ENCODE measurements at places on chromosomes 2 and 18.
A peak's percentile ranks its signal among the peaks of the same experiment; 100 is the strongest.

- DNase-seq, result no peak
These were observed 24.1 kb downstream of the SKA1 start for GRCh38 chr18:50398947-50399346.

- DNase-seq, result no peak
These were observed 183.7 kb downstream of the FHOD3 start for GRCh38 chr18:36481201-36481657.

GRCh38 chr2:108446703-108447102 is 2.3 kb upstream of the GCC2 start:
- DNase-seq, result no peak

DNA sequence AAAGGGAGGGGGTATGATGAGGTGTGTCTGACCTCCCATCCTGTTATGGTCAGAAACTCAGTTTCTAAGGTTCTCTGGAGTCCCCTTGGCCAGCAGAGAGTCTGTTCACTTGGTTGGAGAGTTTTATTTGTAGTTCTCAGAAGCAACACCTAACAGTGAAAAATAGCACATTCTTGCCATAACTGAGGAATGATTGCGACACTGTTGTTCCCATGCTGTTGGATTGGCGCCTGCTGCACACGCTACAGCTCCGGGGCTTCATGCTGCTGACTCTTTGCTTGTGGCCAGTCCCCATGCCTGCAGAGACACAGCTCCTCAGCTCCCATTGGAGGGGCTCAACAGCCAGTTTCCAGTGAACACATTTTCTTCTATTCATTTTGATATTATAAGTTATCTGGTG is 42.1 kb downstream of the TPGS2 start:
- no peak for DNase-seq

DNA sequence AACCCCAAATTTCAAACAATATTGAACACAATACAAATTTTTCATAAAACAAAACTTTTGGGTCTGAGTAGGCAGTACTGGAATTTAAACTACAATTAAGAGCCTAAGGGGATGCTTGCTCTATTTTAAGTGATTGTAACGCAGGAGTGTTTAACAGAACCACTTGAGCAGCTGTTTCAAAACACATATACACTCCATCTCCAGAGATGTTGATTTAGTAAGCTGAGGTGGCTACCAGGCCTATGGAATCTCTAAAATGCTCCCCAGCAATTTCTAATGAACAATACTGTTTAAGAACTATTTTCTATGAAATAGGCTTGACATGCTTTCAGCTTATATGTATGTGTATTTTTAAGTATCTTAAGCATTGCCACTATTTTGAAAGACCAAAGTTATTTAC is 58.5 kb downstream of the SP3 start:
- DNase-seq, result no peak

DNA sequence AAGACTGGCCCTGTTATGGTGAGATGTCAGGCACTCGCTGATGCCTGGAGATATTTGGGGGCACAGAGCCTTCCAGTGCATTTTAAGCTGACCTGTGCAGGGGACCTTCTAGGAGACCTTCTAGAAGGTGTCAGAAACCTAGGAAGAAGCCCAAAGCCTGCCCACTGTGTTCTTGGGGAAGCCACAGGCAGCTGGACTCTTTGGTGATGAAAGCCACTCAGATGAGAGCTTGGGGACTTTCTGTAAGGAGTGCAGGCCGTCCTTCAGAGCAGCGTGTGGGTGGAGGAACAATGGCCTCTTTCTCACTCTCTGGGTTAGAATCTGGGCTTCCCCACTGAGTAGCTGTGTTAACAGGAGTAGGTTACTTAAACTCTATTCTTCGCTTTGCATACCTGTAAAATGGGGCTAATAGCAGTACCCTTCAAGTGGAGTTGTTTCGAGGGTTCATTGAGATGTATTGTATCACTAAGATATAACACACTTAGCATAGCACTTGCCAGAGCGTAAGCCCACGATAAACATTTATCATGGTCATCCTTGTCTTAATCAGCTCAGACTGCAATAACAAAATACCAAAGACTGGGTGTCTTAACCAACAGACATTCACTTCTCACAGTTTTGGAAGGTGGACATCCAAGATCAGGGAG is 322.3 kb upstream of the EPAS1 start:
- no peak for DNase-seq

- DNase-seq, result no peak
These were observed 286.4 kb downstream of the SLC8A1 start for GRCh38 chr2:40165509-40165844.

GRCh38 chr2:120626566-120626965 is 109.1 kb upstream of the GLI2 start:
- no peak for DNase-seq

GRCh38 chr2:24818721-24819167 is 25.5 kb downstream of the CENPO start:
- DNase-seq, result no peak

DNA sequence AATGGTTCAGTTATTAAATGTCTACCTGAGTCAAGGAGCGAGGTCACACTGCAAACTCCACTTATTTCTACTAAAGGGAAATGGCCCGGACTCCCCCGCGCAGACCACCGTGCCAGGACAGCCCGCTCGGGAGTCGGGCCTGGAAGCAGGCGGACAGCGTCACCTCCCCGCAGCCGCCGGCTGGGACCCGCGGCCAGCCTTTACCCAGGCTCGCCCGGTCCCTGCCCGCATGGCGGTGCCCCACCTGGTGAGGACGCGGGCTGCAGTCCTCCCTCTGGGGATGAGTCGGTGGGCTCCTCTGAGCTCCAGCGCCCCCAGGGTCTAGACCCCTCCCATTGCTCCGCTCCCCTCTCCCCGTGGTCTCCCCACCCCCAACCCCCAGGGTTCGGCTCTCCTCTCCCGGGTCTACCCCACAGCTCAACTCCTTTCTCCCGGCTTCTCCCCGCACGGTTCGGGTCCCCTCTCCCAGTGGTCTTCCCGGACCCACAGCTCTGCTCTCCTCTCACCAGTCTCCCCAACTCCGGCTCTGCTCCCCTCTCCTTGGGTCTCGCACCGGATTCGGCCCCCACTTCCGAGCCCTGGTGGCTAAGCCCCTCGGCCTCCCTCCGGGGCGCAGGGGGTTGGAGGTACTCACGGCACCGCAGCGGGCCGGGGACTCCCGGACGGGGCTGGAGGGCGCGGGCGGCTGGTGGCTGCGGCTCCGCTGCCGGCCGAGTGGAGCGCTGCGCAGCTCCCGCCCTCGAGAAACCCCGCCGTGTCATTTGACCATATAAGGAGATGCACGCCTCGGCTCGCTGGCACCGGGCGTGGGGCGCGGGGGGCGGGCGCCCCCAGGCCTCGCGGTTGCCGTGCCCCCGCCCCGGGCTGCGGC is at the start of gene FHL2:
Gene FHL2, minus strand, starts transcription at position 716 of the 871 bp plus-strand sequence. CDS start 12,535 bp downstream, outside the sequence.
- DNase-seq, result no peak

GRCh38 chr2:149313512-149313972 is 16.8 kb upstream of the LYPD6 start:
- peak; percentile 14 for DNase-seq

DNA sequence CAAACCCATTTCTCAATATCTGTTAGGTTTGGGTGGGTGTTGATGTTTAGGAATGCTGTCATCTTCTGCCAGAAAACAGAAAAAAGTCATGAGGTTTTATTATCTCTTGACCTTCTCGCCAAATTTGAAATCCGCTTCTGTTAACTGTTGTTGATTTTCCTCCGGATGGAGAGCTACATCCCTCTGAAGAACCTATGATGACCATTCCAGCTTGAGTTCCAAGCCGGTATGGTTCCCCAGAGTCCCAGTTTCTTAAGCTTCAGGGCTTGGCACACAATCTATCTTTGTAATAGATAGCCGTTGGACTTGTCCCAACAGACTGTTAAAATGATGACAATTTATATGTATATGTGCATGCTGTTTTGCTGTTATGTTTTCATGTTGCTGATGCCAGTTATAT is 1201.0 kb downstream of the LRP1B start:
- no peak for DNase-seq

GRCh38 chr2:37544591-37545031 is 126.8 kb downstream of the CDC42EP3 start:
- DNase-seq, result no peak

DNA sequence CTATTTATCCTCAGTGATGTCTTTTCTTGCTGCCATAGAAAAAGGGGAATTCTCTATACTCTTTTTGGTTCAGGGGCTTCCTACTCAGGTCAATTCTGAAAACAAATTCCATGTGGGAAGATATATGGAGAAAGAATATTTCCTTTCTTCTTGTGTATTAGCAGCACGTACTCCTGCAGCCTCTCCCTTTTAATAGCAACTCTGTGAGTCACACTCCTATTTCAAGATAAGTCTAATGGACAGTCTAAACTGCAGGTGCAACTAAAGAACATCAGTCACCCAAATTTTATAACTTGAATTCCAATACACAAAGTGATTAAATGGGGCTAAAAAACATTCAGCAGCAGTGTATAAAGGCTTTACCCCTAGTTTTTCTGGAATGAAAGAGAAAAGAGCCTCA is 942.2 kb downstream of the CNTNAP5 start:
- no peak for DNase-seq

DNA sequence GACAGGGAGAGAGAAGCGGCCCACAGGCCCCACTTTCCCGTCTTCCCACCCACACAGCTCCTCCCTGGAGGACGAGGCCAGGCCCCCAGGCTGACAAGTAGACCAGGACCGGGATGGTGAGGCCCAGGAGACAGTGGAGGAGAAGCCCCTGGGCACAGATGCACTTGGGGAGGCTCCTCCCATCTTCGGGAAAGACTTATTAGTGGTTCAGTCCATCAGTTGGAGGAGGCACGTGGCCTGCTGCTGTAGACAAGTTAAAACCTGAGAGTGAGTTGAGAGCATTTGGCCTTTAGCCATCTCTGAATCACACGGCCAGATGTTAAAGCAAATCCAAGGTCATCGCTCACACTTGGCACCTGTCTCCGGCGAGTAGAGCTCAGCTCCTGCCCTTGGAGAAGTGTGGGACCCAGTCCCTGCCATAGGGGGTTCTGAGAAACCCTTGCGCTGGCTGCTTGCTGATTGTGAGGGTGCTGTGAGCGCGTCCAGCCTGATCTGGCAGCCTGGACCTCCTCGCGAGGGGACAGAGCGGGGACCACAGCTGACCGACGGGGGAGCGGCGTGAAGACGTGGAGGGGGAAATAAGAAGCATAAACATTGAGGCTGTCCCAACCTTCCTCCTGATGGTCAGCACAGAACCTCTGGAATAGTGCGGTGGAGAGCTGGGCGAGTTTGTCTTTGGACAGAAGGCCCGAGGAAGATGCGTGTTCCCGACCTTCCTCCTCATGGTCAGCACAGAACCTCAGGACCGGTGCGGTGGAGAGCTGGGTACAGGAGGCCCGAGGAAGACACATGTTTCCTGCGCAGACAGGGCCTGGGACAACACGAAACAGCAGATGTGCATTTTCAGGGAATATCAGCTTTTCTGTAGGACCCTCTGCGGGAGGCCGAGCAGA is 24.7 kb upstream of the ALLC start:
- DNase-seq, result no peak

GRCh38 chr2:181231151-181231550 is 226.0 kb upstream of the ITGA4 start:
- peak; percentile 3 for DNase-seq

GRCh38 chr18:74841248-74841647 is 243.6 kb downstream of the ZNF407 start:
- DNase-seq, result no peak

GRCh38 chr2:9945596-9945995 is 5.9 kb upstream of the GRHL1 start:
- DNase-seq, result no peak

DNA sequence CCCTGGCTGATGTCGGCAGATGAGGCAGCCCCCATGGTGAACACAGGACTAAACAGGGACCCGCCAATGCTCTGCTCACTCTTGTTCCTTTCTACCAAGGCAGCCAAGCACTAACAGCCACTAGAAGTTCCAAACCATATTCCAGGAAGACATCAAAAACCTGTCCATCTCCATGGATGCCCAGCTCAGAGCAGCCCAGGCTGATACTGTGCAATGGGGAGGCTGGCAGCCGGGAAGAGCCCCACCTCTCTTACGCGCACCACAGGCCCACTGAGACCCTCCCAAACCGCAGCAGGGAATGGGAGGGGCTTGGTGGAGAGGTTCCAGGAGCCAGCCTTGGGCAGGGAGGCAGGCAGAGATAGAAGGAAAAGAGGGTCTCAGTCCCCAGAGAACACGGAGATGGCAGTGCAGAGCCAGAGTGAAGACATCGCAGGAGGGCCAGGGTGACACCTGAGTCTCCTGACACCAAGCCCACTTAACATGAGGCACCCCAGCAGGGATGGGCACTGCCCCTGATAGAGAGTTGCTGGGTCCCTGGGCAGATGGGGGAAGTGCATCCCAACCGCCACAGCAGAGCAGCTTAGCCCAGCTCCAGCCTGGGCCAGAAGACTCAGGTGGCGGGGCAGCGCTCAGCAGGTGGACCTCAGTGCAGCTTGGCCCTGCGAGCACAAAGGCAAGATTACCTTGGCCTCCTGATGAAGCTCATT is 3.4 kb downstream of the HS6ST1 start:
- no peak for DNase-seq

GRCh38 chr2:144331674-144332355 is 188.1 kb downstream of the ZEB2 start:
- peak; percentile 65 for DNase-seq

DNA sequence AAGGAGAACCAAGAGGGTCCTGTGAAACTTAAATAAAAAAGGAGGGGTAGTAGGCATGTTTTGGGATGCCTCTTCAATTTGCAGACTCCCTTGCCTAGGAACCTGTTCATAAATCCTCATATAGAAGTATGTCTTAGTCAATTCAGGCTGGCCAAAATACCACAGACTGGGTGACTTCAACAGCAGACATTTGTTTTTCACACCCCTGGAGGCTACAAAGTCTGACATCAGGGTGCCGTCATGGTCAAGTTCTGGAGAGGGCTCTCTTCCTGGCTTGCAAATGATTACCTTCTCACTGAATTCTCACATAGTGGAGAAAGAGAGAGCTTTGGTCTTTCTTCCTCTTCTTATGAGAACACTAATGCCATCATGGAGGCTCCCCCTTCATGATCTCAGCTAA is 4.1 kb upstream of the TCF4 start:
- no peak for DNase-seq

- no peak for DNase-seq
These were observed 90.5 kb downstream of the MYO5B start for GRCh38 chr18:50104421-50104820.

DNA sequence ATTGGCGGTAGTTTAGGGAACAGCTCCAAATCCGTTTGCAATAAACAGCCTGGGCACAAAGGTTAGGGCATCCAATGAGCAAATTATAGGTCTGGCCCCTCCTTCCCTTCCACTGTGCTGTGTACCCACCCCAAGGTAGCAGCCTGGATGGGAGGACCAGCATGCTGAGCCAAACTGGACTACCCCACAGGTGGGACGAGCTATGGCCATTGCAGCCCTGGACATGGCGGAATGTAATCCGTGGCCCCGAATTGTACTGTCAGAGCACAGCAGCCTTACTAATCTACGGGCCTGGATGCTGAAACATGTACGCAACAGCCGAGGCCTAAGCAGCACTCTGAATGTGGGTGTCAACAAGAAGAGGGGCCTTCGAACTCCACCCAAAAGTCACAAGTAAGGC is 6.7 kb downstream of the AGBL5 start:
- DNase-seq, result no peak

Measured in MV-4-11 (cell line).